ENCODE measurements at places on chromosomes 12 and 14. TPM values are rescaled to one million over a fixed set of nuclear protein-coding genes. Genes with fewer than 3 reads are reported as not detected.
A peak's percentile ranks its signal among the peaks of the same experiment; 100 is the strongest.

ALDH1L2 gene
- 1.2 TPM for polyA plus RNA-seq

ASPG gene
- polyA plus RNA-seq, result 12.3 TPM

CBLN3 gene
- polyA plus RNA-seq, result 3.7 TPM

DNA sequence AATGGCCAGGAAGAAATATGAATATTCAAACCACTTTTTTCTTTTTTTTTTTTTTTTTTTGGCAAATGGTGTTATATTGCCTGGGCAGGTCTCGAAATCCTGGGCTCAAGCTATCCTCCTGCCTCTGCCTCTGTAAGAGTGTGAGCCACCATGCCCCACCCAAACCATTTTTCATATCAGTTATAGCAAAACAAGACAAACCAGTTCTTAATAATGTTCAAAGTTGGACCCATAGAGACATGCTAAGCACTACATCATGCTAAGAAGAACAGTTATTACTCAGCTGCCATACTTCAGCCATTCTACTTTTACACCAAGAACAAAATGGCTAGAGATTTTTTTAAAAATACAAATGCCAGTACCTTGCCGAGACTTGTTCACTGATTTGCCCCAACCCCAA is 25.5 kb downstream of the EIF2S1 start:
- no peak for DNase-seq

- no peak for DNase-seq
Measured at GRCh38 chr12:121796855-121797751, 3.6 kb upstream of the RHOF start.

GRCh38 chr14:96832351-96832750 is 35.2 kb downstream of the VRK1 start:
- DNase-seq, result no peak

- DNase-seq, result peak; percentile 61
Measured at GRCh38 chr14:39491134-39491571, 58.9 kb upstream of the FBXO33 start.

- DNase-seq, result no peak
Measured at GRCh38 chr12:3557116-3557697, 66.2 kb downstream of the PRMT8 start.

- no peak for DNase-seq
Measured at GRCh38 chr12:131755305-131756113, 44.6 kb downstream of the SFSWAP start.

GRCh38 chr12:65335981-65336380 is 57.5 kb downstream of the MSRB3 start:
- DNase-seq, result no peak

GRCh38 chr14:32044454-32044853 is 32.6 kb upstream of the ARHGAP5 start:
- DNase-seq, result no peak

DNA sequence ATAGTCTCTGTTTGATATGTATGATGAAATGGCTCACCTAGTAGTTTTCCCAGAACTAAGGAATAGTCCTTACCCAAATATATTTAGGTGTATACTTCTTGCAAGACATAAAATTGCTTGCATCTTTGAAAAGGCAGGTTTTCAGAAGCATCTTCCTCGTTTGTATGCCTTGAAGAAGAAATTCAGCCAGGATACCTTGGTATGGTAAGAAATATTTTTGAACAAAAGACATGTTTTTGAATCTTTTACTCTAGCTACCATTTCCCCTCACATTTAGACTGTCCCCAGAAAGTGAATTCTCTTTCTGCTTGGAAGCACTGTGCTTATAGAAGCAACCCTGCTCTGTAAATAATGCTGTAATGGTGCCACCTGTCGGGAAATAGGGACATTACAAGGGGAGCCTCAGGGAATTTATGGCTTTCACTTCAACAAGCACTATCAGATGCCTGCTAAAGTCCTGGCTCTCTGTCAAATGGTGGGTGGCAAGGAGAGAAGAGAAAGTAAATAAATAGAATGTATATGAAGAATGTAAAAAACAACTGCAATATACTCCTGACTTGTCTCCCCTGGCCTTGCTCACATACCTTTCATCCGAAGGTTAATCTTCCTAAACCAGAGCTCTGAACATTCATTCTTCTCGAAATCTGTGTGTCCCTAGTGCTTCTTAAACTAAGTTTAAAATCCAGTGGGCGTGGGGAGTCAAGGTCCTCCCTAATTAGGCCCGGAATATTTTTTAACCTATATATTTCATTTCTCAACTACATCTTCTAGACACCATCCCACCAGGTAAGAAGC is 6.1 kb downstream of the CCDC184 start:
- DNase-seq, result peak; percentile 88
